ENCODE measurements at places on chromosomes 2 and 18. TPM values are rescaled to one million over a fixed set of nuclear protein-coding genes. Genes with fewer than 3 reads are reported as not detected.

DNA sequence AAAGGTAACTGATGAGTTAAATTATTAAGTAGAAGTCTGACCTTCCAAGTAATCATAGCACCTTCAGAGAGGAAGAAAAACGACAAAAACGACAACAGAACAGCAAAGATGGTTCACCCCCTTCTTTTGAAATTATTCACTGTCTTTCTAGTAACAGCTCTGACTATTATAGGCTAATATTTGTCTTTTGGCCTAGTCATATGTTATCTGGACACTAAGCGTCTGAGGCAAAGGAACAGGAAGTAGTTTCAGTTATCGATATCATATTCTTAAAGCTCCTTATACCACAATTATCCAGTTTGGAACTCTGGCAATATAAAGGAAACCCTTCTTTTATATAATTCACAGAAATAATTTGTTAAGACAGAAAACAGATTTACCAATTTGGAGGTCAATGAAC, 27.6 kb upstream of the SLC40A1 start:
- H3K36me3 ChIP-seq: no peaks in the 10 kb centered on the region
- DNase-seq: no peak
- H3K27me3 ChIP-seq: no peaks in the 10 kb centered on the region
- H3K4me1 ChIP-seq: peaks cover 7% of the 10 kb centered on the region
- no peak overlapping the region for H3K27ac ChIP-seq

- no peaks in the 10 kb centered on the region for H3K27me3 ChIP-seq
- H3K4me1 ChIP-seq: peaks cover 43% of the 10 kb centered on the region
- H3K4me3 ChIP-seq: no peak overlapping the region
- DNase-seq: no peak
Observed at GRCh38 chr2:223941579-223942277, 3.4 kb downstream of the WDFY1 start.

GRCh38 chr2:168594778-168595177, 138.7 kb downstream of the CERS6 start:
- H3K27me3 ChIP-seq: no peaks in the 10 kb centered on the region
- H3K27ac ChIP-seq: no peak overlapping the region
- H3K4me3 ChIP-seq: no peak overlapping the region
- DNase-seq: no peak

- H3K36me3 ChIP-seq: peaks cover 28% of the 10 kb centered on the region
- peaks cover 16% of the 10 kb centered on the region for H3K4me1 ChIP-seq
- peak overlapping the region; percentile 87 for H3K27ac ChIP-seq
- peak; percentile 15 for DNase-seq
Observed at GRCh38 chr2:239154971-239155805, 245.6 kb downstream of the HDAC4 start.

DNA sequence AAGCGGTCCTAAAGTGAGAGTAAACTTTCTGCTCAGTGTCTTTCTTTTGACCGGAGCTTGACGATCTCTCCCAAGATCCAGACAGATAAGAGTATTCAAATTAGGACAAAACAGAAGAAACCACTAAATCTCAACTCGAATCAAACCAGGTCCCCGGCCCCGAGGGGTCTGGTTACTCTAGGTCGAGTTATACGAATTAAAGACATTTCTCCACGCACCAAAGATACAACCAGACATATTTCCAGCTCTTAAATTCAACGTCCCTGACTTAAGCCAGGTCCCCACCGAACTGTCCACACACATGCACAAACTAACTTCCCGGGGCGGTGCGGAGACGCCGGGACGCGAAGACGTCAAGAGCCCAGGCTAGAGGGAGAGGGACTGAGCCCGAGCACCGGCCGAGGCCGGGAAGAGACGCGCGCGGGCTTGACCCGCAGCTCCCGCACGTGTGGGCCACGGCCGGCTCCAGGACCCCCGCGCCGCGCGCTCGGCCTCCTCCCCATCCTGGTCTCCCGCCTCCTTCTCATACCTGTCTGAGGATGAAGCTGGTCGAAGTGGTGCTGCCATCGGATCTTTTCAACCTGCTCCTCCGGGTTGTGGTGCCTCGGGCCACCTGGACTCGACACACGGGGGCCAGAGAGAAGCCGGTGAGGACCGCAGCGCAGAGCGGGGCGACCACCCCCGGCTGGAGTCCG, 896 bp downstream of the CACNB4 start:
- H3K4me3 ChIP-seq: peak overlapping the region; percentile 63
- H3K36me3 ChIP-seq: no peaks in the 10 kb centered on the region
- peaks cover 24% of the 10 kb centered on the region for H3K27me3 ChIP-seq
- no peak for DNase-seq
- no peak overlapping the region for H3K27ac ChIP-seq

DNA sequence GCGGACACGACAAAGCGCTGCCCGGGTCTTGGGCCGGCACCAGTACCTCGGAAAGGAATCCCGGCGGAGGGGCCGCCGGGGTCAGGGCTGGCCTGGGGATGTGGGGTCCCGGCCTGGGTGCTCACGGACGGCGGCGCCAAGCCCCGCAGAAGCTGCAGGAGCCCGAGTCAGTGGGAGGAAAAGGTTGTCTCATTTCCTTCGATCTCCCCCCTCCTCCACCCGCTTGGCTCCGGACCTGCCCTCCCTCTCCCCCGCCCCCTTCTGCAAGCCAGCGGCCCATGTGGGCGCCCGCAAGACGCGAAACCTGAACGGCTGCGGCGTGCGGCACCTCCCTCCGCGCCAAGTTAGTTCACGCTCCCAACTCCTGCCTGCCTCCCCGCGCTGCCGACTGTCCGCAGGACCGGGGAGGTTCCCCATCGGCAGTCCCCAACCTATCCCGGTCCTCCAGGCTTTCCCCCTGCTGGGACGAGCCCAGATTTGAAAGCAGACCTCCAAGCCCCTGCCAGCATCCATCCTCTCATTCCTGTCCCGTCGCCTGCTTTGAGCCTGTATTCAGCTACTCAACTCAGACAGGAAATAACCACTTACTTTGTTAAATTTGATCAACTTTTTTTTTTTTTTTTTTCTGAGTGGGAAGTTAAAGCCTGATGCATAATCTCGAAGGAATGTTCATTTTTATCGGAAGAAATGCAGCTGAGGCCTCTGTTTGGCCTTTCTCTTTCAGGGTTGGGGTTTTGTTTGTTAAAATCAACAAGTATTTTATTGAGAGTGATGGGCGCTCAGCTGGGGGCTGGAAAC, at the start of gene EVA1A:
TSS of gene EVA1A (minus strand) at position 172 of the 798 bp plus-strand sequence. CDS start 42,799 bp downstream, outside the sequence.
- peak within 1 kb of the TSS; percentile 58 for H3K4me3 ChIP-seq
- no peak for DNase-seq
- H3K27ac ChIP-seq: no peak within 1 kb of the TSS
- no peaks in the 10 kb centered on the region for H3K36me3 ChIP-seq

DNA sequence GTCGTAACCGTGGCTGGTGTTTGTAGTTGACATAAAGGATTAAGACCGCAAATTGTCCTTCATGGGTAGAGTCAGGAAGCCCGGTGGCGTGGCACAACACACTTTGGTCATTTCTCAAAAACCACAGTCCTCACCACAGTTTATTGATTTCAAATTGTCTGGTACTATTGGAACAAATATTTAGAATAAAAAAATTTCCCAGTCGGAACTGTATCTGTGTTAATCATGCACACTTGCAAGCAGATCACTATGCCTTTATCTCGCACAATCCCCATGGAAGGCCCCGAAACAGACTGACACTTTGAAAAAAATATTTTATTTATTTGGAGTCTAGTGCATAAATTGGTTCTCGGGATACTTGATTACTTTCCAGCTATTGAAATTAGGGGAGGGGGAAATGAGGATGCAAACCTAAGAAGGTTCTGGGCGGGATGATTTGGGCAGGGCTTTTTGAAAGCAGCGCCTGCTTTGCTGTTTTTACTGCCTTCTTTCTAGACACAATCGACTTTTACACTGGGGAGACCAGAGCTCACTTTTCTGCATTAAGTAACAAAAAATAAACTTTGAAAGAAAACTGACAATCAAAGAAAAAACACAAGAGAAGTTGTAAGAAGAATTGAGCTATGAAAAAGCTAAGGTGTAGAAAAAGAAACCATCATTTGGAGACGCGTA, 15.4 kb upstream of the HOXD1 start:
- H3K36me3 ChIP-seq: no peaks in the 10 kb centered on the region
- H3K4me3 ChIP-seq: no peak overlapping the region
- H3K4me1 ChIP-seq: peaks cover under 1% of the 10 kb centered on the region
- H3K27me3 ChIP-seq: peaks cover 45% of the 10 kb centered on the region
- no peak for DNase-seq

DNA sequence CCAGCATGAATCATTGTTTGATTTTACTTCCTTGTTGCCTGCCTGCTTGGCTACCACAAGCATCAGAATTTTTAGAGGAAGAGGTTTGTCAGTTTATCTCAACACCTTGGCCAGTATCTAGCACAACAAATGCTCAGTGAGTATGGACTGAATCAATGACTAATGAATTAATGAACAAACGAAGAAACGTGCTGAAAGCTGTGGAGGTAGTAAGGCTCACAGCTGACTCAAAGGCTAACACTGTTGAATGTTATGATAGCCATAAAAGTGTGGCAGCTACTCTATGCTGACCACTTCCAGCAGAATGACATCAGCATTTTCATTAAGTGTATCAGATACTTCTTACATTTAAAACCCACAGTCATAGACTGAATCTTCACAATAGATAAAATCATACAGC, 543.4 kb downstream of the IRS1 start:
- no peak overlapping the region for H3K27ac ChIP-seq
- no peak overlapping the region for H3K4me3 ChIP-seq
- DNase-seq: no peak
- no peaks in the 10 kb centered on the region for H3K36me3 ChIP-seq

DNA sequence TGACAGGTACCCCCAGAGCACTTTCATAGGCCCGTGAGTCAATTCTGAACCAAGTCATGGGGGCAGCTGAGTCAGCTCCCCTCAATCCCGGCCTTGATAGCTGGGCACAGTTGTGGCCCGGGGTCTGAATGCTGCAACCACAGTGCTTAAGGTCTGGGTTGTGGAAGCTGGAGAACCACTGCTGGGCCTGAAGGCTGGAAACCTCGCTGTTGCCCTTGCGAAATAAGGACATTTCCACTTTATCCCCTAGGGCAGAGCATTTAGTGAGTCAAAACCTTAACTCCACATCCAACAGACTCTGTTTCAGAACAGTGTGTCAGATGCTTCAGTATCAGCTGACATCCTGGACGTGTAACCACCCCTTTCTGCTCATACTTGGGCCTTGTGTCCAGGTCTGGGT, 58.6 kb downstream of the SP110 start:
- no peak overlapping the region for H3K27ac ChIP-seq
- no peaks in the 10 kb centered on the region for H3K4me1 ChIP-seq
- no peaks in the 10 kb centered on the region for H3K36me3 ChIP-seq
- H3K4me3 ChIP-seq: no peak overlapping the region
- no peak for DNase-seq

DNA sequence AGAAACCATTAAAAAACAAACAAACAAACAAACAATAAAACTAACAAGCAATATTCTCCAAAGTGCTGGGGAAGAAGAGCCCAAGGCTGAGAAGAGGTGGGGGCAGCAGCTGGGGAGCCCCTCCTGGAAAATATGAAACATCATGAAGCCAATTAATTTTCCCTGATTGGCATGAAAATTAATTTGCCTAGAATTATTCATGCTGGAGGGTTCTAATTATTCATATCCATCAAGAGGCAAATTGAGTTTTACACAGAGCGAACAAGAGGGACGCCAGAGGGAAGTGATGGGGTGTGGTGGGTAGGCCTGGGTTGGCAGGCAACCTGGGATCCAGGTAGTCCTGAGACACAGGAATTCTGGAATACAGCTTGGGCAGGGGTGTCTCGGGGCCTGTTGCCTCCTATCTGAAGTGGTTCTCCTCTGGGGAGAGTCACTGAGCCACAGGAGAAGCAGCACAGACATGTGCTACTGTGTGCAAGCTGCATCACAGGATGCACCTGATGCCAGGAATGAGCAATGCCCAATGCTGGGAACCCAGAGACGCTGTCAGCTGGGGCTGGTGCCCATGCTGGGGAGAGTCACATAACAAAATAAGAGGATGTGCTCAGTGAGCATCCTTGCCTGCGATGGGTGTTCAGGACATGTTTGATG, 100.5 kb downstream of the TEX51 start:
- DNase-seq: no peak
- H3K4me3 ChIP-seq: no peak overlapping the region
- no peaks in the 10 kb centered on the region for H3K4me1 ChIP-seq
- H3K36me3 ChIP-seq: no peaks in the 10 kb centered on the region

- no peak for DNase-seq
- H3K27ac ChIP-seq: no peak overlapping the region
- no peak overlapping the region for H3K4me3 ChIP-seq
- no peaks in the 10 kb centered on the region for H3K36me3 ChIP-seq
Observed at GRCh38 chr2:215577356-215577755, 141.5 kb upstream of the FN1 start.

- no peaks in the 10 kb centered on the region for H3K36me3 ChIP-seq
- DNase-seq: no peak
- no peak overlapping the region for H3K27ac ChIP-seq
- no peak overlapping the region for H3K4me3 ChIP-seq
- H3K27me3 ChIP-seq: no peaks in the 10 kb centered on the region
Observed at GRCh38 chr2:240687045-240687740, 4.5 kb upstream of the AQP12A start.

GRCh38 chr2:162926501-162926900, 87.9 kb upstream of the KCNH7 start:
- H3K4me3 ChIP-seq: no peak overlapping the region
- H3K36me3 ChIP-seq: no peaks in the 10 kb centered on the region
- no peaks in the 10 kb centered on the region for H3K27me3 ChIP-seq
- DNase-seq: no peak
- no peak overlapping the region for H3K27ac ChIP-seq

Gene C2orf78
- 0.16 TPM for total RNA-seq

Gene TEKT4
- not detected for total RNA-seq

Gene ARHGAP15
- total RNA-seq: 1.3 TPM

Gene GPR45
- not detected for total RNA-seq

Gene ANKRD29
- 1.0 TPM for total RNA-seq

Gene LGALSL
- 19.6 TPM for total RNA-seq

Gene NLRC4
- 0.60 TPM for total RNA-seq

Gene LIMS3
- total RNA-seq: 20.7 TPM

Gene PARD3B
- total RNA-seq: 2.2 TPM
